ENCODE measurements at places on chromosomes 11 and 22.

GRCh38 chr11:78270971-78271370, 82.3 kb downstream of the USP35 start:
- DNase-seq = no peak

DNA sequence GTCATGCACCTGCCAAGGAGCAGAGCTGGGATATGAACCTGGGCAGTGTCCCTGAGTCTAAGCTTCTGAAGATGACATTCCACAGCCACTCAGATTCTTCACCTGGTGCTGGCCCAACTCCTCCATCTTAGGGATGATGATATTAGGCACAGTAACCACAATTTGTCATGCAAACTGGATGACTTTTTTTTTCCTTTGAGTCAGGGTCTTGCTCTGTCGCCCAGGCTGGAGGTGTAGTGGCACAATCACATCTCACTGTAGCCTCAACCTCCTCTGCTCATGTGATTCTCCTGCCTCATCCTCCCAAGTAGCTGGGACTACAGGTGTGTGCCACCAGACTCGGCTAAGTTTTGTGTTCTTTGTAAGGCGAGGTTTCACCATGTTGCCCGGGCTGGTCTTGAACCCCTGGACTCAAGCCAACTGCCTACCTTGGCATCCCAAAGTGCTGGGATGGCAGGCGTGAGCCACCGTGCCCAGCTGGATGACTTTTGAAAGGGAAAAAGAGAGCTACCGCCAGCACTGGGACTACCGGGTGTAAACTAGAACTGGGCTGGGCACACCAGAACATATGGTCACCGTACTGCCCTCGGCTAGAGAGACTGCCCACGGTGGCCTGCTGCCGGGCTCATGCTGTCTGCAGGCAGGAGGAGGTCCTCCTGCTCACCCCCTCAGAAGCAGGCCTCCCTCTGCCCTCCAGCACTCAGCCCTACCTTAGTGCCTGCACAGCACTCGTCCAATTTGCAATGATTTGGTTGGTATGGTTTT, 77.7 kb downstream of the NAT10 start:
- no peak for DNase-seq

- no peak for DNase-seq
Measured at GRCh38 chr22:36822581-36822980, 5.7 kb upstream of the PVALB start.

DNA sequence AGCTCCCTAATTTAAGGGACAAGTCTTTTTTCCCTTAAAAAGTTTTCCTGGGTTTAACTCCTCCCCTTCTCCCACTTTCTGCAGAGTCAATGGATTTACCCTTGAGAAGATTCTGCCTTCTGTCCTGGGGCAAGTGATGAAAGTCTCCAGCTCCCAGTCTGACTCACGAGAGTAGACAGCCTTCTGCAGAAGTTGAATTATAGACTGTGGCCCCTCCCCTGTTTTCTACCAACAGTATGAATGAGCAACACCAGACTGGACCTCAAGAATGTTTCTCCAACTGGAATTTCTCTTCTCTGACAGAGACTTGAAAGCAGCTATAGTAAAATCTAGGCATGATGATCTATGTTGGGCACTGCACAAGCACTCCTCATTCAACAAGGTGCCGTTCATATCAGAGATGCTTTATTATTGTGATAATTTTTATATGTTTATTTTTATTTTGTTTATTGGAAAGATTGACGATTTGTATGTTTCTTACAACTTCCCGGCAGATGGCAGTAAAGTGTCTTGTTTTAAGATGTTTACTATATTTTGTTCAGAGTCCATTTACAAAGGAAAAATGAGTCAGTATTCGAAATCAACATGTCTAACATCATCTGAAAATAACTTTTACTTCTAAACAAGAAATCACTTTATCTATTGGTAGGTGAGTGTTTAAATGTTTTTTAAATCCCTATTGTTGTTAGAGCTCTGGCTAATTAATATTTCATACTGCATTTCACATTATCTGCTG, 56.6 kb downstream of the LMO2 start:
- no peak for DNase-seq

DNA sequence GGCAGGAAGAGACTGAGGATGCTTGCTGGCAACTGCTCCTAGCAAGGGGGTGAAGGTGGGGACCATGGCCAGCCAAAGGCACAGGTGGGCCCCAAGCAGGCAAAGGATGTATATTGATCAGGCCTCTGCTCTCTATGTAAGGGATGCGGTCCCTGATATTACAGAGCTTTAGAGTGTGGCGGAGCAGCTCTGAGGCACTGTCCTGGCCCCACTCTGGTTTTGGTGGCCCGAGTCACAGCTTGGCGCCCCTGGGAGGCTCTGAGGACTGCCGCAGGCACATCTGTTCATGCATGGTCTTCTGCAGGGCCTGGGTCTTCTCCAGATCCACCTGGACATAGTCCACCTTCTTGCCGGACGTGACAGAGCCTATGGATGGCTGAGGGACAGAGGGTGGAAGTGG, 45.5 kb downstream of the GAB4 start:
- DNase-seq = no peak

- DNase-seq = no peak
Measured at GRCh38 chr22:32971276-32971675, 86.9 kb downstream of the SYN3 start.

GRCh38 chr11:36057379-36058042, 113.6 kb downstream of the LDLRAD3 start:
- DNase-seq = no peak

- DNase-seq = no peak
Measured at GRCh38 chr11:12235947-12236743, 125.8 kb downstream of the MICAL2 start.

- no peak for DNase-seq
Measured at GRCh38 chr11:47111318-47111804, 65.3 kb downstream of the ARFGAP2 start.

DNA sequence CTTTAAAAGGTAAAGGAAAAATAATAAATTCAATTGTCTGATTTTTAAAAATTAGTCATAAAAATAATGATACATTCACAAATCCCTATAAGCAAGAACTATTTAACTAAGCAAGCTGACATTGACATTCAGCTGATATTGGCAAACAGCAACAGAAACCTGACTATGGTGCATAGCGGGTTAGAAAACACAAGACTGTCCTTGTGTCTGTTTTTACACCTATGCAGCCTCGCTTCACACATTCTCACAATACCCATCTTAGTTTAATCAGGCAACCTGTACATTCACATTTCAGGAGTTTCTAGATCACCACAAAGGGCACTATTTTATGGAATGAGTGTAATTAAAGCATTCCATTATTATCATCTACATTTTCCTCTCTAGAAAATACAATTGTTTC, 737.1 kb downstream of the KCNA4 start:
- no peak for DNase-seq

DNA sequence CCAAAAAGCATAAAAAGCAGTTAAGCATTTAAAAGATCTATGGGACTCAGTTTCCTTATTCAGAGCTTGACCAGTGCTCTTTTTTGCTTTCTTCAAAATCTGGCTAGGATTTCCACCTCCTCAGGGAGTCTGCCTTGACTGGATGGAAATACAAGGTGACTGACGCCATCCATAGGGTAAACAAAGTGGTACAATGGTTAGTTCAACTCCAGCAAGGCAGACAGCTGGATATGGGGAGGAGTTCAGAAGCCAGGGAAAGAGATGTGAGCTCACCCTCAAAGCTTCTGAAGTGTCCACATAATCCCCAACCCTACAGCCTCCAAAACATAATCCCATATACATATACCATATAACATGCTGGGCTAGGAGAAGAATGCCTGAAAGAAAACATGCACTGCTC, 52.0 kb downstream of the KIRREL3 start:
- DNase-seq = no peak

DNA sequence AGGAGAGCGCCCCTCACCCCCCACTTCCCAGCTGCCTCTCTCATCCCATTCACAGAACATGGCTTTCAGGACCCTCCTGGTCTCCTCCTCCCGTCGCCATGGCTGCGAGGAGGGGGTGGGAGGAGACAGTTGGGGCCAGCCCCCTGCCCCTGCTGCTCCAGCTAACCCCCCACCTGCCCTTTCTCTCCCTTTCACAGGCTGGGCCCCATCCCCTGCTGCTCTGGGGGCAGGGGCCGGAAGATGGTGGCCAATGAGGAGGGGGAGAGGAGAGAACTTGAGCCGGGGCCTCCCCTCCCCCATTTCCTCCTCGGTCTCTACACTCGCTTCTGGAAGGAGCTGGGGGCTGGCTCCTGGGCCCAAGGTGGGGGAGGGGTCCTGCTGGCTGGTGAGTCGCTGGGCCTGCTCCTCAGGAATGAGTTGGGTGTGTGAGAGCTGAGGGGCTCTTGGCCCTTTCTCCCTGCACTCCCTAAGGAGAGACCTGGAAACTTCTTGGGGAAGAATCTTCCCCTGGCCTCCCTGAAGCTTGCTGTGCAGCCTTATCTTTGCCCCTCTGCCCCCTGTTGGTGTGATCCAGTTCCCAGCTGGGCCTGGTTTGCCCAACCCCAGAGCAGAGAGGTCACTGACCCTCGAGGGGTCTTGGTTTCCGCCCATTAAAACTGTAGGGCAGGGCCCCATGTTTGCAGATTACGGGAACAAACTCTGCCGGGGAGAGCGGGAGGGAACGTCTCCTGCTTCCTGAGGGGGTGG, 10.2 kb downstream of the YPEL4 start:
- no peak for DNase-seq

DNA sequence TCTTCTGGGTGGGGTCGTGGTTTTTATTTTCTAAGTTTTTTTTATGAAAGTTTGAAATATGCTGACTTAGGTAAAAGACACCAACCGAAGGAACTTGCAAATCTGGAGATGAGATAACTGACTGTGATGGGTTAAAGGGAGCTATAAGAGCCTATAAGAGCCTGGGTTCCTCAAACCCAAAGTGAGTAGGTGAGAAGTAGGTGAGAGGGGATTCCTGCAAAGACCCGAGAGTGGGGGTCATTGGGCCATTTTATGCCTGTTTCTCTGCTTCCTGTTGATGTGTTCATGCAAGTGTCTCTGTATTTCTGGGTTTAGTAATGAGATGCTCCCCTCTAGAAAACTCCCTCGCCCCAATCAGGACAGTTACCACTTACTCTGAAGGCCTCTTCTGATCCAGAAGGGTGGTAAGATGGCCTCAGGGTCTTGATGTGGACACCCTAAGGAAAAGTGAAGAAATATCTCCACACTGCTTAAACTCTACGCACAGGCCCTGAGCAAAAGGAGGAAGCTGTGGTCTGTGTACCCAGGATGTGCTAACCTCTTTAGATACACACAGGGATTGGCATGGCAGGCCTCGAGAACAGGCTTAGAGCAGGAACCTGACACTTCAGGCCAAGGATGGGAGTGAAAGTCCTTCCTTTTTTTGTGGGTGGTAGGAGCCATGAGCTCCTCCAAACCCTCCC, 1.8 kb downstream of the FLI1 start:
- DNase-seq = no peak

DNA sequence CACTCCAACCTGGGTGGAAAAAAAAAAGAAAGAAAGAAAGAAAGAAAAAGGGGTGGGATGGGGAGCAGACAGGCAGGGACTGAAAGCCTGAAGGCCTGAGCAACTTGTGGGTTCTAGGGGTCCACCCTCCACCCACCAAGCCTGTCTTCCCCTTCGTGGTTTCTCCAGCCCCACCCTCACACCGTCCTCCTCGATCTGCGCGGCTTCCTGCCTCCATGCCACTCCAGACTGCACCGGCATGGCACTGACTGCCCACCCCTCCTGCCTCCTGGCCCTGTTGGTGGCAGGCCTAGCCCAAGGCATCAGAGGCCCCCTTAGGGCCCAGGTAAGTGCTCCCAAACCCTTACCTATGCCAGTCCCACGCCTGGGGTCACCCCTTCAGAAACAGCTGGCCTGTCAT, at the start of gene CTSW:
TSS of gene CTSW (plus strand) at position 221 of the 400 bp plus-strand sequence. CDS start at position 239, 18 bp downstream.
- DNase-seq = no peak

DNA sequence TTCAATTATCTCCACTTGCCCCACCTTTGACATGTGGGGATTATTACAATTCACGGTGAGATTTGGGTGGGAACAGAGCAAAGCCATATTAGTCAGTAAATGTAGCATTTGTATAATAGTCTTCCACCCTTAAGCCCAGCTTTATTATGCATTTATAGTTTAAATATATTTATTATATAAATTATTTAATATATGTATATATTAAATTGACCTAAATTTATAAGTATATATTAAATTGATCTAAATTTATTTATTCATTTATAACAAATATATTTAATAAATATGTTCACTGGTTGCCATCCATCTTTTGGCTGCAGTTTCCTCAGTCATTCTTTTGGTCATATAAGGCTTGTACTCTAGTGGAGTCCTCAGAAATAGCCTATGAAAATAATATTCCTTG, 23.6 kb upstream of the CHORDC1 start:
- no peak for DNase-seq

DNA sequence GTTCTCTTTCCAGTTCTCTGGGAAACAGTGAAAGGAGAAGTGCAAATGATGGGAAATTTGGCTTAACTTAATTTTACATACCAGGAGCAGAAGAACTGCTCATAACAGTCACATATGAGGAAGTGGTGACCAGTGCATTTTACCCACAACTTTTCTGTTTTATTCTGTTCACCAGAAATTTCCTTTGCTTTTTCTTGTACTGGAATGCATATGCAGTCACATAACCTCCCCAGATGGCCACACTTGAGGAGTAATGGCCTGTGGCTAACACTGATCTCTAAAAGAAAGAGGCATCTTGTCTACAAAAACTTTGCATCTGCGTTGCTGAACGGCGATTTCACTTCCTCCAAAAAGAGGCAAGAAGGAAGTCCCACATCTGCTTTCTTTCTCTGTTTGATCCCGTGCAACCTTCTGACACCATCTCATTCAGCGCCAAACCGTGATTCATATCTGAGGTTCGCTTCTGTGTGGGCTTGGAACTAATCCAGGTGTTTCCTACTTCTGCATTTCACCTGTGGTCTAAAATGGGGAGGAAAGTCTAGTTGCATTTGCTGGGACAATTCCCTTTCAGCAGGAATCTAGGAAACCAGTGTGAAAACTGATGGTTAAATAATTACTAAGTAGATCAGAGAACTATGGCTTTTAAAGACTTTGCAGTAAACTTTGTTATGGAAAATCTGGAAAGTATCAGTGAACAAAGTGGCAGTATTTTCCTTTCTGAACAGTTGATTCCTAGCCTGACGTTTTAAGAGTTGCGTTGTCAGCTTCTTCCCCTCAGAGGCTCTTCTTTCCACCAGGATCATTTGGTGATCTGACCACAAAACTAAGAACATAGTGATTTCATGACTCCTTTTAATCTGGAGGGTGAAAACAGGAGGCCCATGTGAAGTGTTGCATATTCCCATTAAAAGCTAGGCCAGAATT, 4.2 kb upstream of the MPEG1 start:
- no peak for DNase-seq

DNA sequence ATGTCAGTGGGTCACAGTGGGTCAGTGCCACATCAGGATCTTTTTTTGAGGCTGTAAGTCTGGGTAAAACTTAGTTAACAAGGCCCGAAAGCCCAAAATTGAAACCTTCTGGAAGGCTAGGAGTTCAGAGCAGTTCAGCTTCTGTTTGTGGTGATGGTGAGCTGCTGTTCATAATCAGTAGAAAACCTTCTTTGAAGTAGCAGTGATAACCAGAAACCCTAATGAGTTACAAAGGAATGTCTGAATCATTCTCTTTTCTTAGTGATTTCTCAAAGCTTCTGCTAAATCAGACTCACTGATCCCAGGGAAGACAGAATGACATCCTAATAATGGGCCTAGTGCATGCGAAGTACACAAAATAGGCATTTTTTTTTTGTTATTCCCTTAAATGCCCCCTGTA, 124.7 kb downstream of the PARVA start:
- DNase-seq = no peak

GRCh38 chr11:44241851-44242250, 68.1 kb downstream of the ALX4 start:
- DNase-seq = no peak

All from upper lobe of right lung (tissue), 1 donor.